ENCODE measurements at places on chromosomes 12 and 14.

GRCh38 chr14:74618078-74618952, 6.3 kb upstream of the LTBP2 start:
- DNase-seq: no peak

DNA sequence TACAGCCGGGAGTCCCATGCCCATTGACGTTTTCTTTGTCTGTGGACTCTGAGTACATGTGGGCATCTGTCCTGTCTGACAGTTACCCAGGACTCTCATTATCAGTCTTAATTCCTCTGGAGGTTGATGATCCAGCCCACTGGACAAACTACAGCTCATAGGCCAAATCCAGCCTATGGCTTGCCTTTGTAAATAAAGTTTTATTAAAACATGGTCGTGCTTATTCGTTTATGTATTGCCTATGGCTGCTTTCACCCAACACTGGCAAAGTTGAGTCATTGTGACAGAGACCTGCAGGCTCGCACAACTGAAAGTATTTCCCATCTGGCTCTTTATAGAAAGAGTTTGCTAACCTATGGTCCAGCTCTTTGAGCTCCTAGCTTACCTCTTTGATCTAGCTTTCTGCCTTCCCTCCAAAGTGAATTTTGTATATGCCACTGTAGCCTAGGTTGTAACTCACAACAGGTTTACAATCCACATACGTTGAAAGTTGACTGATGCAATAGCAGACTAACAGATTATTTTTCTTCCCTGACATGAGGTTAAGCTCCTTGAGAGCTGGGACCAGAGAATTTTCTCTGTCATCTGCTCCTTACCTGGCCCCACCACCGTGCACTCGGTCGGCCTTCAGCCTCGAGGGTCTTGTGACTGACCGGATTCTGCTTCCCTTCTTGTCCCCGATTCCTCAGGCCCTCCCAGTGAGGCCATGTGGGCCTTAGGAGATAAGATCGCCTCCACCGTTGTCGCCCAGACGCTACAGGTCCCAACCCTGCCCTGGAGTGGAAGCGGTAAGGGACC, 57.3 kb downstream of the ACACB start:
- no peak for DNase-seq

DNA sequence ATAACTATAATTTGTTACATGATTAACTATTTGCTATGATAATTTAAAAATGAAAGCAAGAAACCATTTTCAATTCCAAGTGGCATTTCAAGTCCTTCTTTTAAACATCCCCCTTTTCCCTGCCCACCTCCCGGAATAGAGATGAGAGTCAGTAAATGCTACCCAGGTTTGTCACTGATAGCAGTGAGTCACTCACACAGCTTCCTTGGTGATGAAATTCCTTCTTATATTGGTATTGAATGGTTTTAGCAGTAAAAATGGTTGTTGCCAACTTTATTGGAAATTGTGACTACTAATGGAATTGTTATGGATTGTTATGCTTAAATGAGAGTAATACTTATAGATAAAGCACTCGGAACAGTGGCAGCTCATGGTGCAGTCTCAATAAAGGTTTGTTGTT, 90.5 kb downstream of the PPM1A start:
- DNase-seq: no peak

- no peak for DNase-seq
Measured at GRCh38 chr14:23299211-23299957, 3.3 kb downstream of the PPP1R3E start.

DNA sequence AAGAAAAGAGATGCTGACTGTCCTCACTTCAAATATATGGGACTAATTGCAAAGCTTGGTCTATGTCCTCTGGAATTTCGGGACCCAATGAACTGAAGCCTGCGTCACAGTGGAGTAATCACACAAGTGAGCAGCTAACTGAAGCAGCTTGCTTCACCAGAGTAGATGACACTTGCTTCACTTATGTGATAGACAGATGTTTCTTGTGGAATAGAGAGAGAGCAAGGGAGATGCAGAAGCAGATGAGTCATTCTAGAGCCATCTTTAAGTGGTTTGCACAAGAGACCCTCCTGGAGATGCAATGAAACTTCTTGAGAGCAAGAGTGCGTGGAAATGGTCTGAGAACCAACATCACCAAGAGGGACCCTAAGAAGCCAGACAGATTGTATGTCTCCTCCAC, 1537.1 kb upstream of the FLRT2 start:
- DNase-seq: no peak

GRCh38 chr14:92964124-92965109, 41.5 kb downstream of the CHGA start:
- DNase-seq: no peak

DNA sequence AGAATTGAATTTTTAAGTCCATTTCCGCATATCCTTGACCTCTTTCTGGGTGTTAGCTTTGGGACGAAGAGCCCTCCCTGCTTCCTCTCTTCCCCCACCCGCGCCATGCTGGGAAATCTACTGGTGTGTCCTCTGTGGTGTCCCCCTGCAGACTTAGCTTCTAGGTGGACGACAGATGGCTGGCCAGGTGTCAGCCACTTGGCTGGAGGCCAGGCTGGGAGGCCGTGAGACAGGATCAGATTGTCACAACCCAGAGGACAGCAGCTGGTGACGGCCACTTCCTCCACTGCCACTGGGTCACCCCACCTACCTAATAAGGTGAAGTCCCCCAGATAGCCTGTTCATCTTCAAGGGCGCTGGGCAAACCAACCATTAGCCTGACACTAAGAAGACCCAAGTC, 13.3 kb upstream of the DTX1 start:
- DNase-seq: no peak

DNA sequence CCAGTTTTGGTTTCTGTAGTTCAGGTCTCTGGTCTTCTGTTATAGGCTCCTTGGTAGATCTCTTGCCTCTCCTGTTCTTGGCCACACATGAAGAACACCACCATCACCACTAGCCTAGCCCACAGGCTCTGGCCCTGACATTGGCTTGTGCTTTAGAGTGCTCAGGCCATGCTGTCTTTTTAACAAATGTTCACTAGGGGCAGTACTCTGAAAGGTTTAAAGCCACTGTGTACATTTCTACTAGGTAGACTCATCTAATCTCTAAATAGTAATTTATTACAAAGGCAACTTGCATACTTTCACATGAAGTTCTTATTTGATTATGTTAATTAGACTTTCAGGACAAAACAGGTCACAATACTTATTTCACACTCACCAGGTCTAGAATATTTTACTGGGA, 38.3 kb downstream of the PDE6H start:
- DNase-seq: no peak

DNA sequence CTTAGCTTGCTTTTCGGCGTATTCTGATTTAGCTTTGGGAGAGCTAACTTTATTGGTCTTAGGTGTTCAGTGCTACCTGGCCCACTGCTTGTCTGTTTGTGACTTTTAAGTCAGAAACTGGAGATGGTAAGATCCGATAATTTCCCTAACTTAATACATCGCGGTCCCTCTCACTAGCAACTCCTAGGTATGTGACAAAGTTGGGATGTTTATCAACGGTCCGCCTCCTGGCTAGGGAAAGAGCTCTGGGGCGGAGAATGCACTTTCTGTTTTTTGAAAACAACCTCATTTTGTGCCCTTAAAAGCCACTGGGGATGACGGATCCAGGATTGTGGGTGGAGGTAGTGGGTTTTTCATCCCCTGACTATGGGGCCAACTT, 1.2 kb downstream of the CDKN1B start:
- no peak for DNase-seq

DNA sequence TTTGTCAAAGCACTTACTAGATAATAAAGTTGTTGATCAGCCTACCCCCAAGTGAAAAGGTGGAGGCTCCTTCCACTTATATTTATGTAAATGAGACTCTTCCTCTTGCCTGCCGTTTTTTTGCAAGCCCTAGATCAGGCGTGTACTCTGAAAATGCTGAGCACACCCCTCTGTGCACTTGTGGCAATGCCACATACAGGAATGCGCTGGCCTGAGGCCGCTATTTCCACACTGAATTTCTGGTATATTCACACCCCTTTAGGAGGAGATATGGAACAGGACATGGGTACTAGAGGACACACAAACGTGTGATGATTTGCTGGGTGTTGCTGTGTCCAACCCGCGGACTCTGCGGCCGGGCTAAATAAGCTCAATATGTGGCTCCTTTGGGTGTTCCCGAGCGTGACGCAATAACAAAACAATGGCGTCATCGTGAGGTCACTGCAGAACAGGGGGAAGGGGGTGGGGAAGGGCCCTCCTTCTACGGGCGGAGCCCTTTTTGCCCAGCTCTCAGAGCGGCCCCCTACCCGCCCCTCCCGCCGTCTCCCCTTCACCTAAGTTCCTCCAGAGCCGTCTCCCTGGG, 554 bp upstream of the TSPAN31 start:
- DNase-seq: peak; percentile 85

- DNase-seq: peak; percentile 77
Measured at GRCh38 chr14:94423453-94424056, 29.0 kb downstream of the SERPINA11 start.

DNA sequence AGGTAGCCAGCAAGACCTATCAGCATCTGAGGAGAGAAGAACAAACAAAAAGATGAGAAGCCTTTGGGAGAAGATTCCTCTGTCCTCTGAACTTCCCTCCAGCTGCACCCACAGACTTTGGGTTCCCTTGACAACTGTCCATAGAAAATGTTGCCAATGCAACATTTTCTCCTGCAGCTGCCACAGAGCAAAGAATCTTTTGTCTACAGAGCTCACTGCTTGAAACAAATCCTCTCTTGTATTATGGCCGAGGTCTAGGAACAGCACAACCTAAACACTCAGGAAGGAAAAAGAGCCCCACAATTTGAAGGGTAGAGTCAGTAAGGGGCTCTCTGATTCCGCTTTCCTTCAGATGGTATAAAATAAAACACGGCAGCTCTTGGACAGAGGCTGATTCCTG, 14.3 kb downstream of the POMT2 start:
- no peak for DNase-seq

- DNase-seq: no peak
Measured at GRCh38 chr14:95494456-95494855, 22.0 kb downstream of the SYNE3 start.

DNA sequence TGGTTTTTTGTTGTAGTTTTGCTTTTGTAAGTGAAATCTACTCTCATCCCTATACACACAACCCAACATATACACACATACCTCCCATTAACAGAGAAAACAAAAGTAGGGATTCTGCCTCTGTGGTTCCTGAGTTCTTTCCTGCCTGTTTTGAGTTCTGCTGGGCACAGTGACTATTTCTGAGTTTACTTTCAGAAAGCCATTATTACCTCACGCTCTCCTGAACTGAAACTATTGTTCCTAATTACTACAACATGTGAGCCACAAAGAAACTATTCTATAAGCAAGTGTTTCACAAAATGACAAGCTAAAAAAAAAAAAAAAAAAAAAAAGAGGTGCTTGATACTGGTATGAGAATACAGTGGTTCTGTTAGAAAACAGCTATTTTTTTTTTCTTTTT, 110.9 kb downstream of the ALG10B start:
- DNase-seq: no peak

GRCh38 chr12:4153343-4153892, 120.1 kb upstream of the CCND2 start:
- DNase-seq: no peak

GRCh38 chr12:2739832-2740641, 54.7 kb upstream of the FKBP4 start:
- DNase-seq: peak; percentile 53

GRCh38 chr12:92605621-92606170, 97.1 kb upstream of the PLEKHG7 start:
- DNase-seq: no peak

DNA sequence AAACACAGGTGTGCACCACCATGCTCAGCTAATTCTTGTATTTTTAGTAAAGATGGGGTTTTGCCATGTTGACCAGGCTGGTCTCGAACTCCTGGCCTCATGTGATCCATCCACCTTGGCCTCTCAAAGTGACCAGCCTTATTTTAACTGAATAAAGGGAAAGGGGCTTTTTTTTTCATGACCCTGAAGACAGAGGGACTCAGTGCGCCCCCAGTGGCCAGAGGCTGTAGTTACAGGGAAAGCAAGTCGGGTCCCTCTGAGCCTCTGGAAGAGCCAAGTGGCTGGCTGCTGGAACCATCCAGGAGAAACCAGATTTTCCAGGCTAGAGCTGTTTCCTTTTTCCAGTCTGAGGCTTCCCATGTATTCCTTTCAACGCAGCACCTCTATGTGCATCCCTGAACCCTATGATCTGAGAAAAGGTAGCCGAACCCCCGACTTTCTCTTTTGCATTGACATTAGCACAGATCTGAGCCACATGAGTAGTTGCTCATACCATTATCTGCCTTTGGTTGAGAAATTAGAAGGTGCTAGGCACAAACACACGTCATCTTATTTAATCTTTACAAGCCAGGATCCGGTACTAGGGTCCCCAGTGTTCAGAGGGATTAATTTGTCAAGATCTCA, 342.7 kb downstream of the CACNA1C start:
- peak; percentile 56 for DNase-seq

- no peak for DNase-seq
Measured at GRCh38 chr12:75964150-75964549, 67.4 kb downstream of the PHLDA1 start.

GRCh38 chr12:31590642-31591379, at the start of gene DENND5B:
Gene DENND5B (minus strand): TSS chr12:31591136. CDS start chr12:31590832, 304 bp downstream.
- DNase-seq: peak; percentile 90

GRCh38 chr14:56817396-56817921, 7.2 kb upstream of the OTX2 start:
- no peak for DNase-seq

DNA sequence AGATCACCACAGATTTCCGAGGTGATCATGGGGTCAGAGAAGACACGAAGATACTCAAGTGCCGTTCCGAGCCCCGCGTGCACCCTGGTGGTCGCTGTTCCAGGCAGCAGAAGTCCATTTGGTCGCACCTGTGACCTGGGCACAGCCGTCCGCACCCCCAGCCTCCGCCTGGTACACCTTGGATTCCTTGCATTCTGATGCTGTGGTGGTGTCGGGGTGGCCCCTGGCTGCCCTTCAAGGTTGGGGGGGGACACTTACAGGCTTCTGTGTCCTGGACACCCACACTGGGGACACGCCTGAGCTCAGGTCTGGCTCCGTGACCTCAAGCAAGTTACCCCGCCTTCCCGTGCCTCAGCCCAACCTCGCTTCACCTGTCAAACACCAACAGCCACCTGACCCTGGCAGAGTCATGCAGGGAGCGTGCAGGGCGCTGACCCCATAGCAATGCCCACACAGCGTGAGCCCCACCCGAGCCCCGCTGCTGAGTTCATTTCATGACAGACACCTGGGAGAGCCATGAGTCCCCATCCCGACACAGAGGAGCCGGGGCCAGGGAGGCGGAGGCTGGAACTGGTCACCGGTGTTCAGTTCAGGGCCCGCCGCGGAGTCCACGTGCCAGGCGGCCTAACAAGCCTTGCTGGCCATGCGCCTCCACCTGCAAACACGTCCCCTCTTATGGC, 17.9 kb upstream of the GALNT9 start:
- DNase-seq: no peak

DNA sequence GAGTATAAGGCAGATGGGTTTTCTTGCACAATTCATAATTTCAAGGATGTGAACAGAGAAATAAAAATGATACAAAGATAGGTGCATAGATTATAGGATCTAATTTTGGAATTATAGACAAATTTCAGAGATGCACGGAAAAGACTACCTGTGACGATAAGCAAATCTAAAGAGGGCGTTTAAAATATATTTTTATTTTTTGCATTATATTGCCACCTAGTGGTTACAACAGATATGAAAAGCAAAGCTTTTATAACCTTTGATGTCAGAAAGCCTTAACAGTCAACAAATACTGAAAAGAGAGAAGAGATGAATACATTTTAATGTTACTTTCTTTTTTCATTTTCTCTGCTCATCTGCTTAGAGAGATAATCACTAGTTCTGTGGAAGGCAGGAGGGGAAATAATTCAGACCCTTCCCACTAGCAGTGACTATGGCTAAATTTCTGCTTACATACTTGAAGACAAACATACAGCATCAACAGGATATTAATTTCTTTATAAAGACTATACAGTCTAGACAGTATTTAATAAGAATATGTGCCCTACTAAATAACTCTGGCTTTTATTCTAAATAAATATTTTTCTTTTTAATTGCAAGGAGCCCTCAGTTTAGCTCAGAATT, 46.3 kb downstream of the NTS start:
- peak; percentile 10 for DNase-seq

All from AG20443 (cell line).